ENCODE measurements at places on chromosomes 7 and 10. TPM values are rescaled to one million over a fixed set of nuclear protein-coding genes. Genes with fewer than 3 reads are reported as not detected.

- no peak for DNase-seq
These were observed 73.3 kb downstream of the CREB3L2 start for GRCh38 chr7:137928626-137929025.

DNA sequence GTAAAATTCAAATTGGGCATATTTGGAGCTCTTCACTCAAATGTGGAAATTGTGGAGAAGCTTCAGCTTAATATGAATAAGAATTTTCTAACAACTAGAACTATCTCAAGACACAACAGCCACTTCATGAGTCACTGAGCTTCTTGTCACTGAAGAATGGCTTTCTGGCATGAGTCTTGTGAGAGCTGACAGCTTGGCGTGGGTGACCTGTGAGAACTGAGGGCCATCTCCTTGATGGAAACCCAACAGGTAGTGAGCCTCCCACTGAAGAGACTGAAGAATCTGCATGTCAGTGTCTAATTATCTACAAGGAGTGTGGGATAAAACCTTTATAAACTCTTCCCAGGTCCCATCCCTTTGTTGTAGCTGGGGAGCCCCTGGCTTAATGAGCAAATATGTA, 66.0 kb downstream of the CLEC2L start:
- DNase-seq = no peak

GRCh38 chr7:149692557-149692982, 80.8 kb downstream of the ZNF467 start:
- no peak for DNase-seq

GRCh38 chr10:12474727-12475412, 125.5 kb downstream of the CAMK1D start:
- no peak for DNase-seq

DNA sequence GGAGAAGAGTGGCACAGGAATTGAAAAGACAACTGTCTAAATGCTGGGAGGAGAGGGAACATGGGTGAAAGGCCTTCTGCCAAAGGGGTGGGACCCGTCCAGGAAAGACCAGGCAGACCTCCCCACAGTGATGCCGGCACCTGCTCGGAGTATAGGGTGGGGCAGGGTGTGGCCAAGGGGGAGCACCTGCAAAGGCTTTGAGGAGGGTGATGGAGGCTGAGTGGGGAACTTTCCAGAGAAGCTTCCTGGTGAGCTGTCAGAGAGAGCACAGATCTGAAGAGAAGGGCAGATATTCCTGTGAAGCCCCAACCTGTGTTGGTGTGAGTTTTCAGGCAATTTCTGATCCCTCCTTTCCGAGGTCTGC, 263.4 kb upstream of the GRB10 start:
- DNase-seq = no peak

The AMPH gene
- 16.4 TPM for total RNA-seq

The FAM25A gene
- total RNA-seq = not detected

The CYP2C9 gene
- 0.51 TPM for total RNA-seq
